ENCODE measurements at places on chromosomes 5 and 9.
A peak's percentile ranks its signal among the peaks of the same experiment; 100 is the strongest.

DNA sequence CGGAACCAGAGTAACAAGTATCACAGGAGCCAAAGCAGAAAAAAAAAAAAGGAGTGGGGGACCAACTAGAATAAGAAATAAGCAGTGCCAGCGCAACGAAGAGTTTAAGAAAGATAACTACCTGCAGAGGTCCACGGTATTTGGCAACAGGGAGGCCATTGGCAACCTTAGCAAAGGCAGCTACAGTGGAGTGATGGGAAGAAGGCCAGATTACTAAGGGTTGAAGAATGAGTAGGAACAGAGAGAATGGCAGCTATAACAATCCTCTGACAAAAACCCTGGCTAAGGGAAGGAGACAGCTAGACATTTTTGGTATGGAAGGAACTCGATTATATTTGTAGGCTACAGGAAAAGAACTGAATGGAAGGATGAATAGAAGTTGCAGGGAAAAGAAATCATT, 93.4 kb upstream of the DMAC1 start:
- DNase-seq = no peak

DNA sequence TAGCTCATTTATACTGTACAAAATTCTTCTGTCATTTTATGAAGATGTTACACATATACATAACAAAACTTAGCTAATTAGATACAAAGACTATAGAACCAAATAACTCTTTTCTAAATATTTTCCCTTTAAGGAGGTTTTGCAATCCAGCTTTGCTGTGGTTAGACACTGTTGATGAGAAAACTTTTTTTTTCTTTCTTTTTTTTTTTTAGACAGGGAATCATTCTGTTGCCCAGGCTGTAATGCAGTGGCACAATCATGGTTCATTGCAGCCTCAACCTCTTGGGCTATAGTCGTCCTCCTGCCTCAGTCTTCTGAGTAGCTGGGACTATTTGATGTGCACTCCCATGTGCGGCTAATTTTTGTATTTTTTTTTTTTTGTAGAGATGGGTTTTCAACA, 38.5 kb upstream of the CDKN2B start:
- DNase-seq = no peak

GRCh38 chr9:134293611-134294152, 32.6 kb upstream of the RXRA start:
- DNase-seq = no peak

DNA sequence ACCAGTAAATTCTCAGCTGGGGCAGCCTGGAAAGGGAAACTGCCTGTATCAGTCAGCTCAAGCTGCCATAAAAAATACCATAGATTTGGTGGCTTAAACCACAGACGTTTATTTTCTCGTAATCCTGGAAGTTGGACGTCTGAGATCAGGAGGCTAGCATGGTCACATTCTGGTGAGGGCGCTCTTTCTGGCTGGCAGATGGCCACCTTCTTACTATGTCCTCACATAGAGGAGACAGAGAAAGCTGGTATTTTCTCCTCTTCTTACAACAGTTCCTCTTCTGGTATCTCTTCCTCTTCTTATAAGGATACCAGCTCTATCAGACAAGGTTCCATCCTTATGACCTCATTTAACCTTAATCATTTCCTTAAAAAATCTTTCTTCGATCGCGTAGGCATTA, 50.5 kb upstream of the RFX3 start:
- no peak for DNase-seq

DNA sequence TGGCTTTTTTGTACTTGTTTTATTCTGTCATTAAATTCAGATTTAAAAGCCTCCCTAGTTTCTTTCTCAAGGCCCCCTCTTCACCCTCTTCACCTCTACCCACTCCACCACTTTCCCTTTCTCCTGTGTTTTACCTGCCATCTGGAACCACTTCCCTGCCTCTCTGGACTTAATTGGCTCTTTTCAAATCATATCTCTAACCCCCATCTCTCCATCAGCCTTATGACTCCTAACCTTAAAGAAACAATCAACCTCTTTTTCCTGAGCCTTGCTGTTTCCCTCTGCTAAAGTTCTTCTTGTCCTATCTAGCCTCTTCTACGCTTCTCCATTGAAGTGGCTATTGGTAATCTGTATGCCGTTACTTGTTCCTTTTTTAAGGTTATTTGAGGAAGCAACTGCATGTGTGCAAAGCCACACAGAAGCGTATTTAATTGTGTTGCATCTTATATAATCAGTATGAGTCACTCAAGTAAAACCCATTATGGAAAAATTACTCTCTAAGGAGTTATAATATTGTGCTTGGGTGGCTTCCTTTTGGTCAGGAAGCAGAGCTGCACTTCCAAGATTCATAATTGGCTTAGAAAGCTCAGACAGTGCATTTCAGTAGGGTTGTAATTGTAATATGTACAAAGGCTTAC, 653.6 kb upstream of the ITGA1 start:
- DNase-seq = no peak

DNA sequence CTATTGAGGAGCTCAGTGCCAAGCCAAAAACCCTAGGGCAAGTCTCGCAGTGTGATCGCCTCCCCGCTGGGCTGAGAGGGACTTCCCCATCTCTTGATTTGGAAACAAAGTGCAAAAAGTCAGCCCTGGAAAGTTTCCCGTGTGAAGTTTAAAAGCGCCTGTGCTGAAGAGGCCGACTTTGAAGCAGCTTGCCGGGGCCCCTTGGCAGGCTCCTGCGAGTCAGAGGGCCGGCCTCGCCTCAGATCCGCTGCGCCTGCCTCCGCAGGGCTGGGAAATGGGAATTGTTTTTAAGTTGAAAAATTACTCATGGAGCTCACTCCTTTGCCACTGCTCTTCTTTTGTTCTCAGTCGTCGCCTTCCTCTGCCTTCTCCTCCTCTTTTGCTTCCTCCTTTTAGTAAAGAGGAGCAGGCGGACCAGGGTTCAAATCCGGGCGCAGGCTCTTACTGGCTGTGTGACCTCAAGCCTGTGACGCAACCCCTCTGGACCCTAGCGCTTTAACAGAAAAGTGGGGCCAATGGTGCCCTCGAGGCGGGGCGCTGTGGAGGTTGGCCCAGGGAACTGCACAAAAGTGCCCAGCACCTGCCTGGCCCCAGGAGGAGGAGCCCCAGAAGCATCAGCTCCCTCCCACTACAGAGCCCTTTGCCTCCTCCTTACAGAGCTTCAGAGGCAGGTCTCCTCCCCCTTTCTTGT, 14.7 kb upstream of the LHX2 start:
- peak; percentile 37 for DNase-seq

DNA sequence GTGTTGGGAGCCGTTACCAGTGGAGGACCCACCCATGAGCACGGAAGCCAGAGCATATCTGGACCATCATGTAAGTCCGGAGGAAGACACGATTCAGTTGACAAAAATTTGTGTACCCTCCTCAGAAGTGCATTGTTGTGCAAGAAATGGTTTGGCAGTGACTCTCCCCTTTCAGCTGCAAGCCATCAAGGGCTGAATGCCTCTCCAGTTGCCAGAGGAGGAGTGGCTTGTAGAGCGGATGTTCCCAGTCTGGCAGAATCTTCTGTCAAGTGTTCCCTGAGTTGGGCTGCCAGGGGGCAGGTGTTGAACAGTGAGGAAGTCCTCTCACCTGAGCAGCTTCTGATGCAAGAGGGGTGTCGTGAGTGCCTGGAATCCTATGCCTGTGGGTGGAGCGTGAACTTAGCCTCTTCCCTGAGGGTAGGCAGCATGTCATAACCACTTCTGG, 27.6 kb upstream of the CDKN2AIPNL start:
- no peak for DNase-seq

- no peak for DNase-seq
Measured at GRCh38 chr5:159310511-159310910, 19.8 kb downstream of the IL12B start.

DNA sequence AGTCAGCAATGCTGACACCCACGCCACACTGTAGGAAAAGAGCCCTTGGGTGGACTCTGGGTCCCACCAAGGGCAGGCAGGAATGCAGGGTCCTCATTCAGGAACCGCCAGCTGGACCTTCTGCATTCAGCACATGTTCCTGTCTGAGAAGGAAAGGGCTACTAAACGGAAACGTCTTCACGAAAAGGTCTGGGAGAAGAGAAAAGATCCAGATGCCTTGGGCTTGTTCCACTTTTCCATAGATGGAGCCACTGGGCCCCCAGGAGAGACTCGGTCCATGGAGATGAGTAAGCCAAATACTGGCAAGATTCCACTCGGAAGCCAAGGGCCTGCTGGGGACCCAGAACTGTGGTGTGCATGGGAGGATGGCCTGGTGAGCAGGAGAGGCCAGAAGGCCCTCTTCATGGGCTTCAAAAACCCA, 38.4 kb downstream of the LHFPL2 start:
- no peak for DNase-seq

GRCh38 chr5:45491368-45491767, 204.8 kb downstream of the HCN1 start:
- DNase-seq = no peak

DNA sequence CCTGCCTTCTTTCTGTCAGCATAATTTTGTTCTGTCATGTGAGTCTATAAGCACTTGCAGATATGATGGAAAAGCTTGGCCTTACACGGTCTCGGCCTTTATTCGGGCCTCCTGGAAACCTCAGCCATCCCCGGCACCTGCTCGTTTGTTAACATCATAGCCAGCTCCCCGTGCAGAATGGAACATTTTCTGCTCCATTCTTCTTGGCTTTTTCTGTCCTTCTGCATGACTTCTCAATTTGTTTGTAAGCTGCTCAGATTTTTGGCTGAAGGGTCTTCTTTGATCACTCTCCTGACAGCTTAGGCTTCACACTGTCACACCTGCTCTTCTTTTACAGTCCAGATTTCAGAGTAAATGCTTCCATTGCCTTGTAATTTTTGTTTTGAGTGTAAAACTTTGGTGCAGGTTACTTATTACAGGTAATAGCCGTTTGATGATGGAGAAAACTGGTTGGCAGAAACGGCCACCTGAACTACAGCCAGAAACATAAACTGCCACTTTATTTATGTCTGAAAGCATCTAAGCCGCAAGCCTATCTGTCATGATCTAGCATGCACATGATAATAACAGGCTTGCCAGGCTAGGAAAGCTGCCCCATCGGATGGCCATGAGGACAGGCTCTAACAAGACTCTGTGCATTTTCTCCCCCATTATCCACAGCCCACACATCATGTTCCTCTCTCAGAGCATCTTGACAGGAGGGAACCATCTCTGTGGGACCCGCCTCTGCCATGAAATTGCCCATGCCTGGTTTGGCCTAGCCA, 197.0 kb downstream of the AOPEP start:
- DNase-seq = no peak

- no peak for DNase-seq
Measured at GRCh38 chr5:116011046-116011445, 21.2 kb upstream of the ARL14EPL start.

GRCh38 chr5:164377746-164378145, 872.3 kb downstream of the MAT2B start:
- DNase-seq = no peak

DNA sequence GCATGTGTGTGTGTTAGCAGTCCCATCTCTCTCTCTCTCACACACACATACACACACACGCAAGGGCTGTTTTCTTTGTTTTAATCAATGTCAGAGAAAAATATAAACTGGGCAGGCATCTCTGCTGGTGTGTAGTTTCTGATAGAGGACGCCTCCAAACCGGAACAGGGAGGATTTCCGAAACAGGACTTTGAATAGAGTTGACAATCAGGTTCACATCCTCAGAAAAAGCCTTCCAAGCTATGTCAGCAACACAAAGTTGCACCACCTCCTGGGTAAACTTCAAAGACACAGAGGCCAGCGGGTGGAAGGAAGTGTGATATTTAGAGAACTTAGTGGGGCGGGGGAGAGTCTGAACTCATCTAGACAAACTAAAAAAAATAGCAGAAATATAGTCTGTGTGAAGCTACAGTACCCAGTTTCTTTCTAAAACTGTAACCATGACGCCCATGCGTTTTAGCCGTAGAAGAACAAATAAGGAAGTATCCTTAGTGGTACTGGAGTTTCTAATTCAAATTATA, 1.2 kb downstream of the ST8SIA4 start:
- peak; percentile 26 for DNase-seq

DNA sequence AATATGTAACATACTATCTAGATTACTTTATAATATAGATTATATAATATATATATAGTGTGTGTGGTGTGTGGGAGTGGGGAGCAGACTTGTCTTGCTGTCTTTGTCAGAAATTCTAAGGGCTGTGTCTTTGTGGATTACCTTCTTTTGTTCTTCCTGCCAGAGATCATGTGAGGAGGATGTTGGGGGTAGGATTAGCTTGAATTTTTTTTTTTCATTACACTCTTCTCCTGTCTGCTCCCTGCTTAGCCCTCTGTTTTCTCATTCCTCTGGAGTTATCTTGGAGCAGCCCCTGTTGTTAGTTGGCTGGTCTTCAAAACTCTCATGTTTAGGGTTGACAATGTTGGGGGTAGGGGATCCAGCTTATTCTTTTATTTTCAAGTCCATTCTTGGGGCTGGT, 21.0 kb upstream of the C9orf40 start:
- DNase-seq = no peak

GRCh38 chr5:109805472-109805871, 115.7 kb downstream of the MAN2A1 start:
- DNase-seq = no peak

GRCh38 chr9:136342181-136343120, 15.1 kb downstream of the GPSM1 start:
- peak; percentile 43 for DNase-seq

DNA sequence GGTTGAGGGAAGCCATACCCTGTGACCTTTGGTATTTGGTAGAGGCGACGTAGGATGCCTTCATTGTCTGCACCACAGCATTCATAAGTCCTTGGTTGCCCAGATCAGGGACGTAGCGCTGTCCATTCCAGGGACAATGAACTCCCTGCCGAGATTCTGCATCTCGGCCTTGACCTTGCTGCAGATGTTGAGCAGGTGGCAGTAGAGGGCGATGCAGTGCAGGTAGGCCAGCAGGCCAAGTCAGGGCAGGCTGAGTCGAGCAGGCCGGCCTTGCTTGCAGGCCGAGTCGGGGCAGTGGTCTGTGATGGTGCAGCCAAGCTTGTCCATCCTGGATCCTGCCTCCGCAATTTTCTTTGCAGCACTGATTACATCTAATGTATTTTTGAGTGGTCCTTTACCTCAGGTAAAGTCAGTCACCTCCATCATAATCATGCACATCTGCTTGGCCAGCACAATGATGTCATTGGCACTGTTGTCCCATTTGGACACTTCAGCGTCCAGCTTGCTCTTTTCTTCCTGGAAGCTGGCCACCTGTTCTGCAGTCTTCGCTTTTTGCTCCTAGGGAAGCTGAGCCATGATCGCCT, 93.4 kb upstream of the CCDC112 start:
- no peak for DNase-seq

DNA sequence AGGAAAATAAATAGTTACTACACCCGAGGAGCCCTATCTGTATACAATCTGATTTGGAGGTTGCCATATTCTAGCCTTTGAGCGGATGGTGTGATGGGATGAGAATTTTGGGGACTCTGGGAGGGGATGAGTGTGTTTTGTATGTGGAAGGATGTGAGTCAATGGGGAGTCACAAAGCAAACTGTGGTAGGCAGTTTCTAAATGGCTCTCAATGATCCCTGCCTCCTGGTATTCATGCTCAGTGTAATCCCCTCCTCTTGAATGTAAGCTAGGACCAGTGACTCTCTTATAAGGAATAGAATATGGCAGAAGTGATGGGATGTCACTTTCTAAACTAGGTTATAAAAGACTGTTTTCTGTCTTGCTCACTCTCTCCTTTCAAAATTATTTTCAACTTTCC, 205.7 kb upstream of the RIOK2 start:
- DNase-seq = no peak

All from stimulated activated CD4-positive, alpha-beta T cell treated with anti-CD3 and anti-CD28 coated beads, TNF-alpha, amount 100 ng/mL, for 48 hours (primary cell).